ENCODE measurements at places on chromosomes 7 and 10.

DNA sequence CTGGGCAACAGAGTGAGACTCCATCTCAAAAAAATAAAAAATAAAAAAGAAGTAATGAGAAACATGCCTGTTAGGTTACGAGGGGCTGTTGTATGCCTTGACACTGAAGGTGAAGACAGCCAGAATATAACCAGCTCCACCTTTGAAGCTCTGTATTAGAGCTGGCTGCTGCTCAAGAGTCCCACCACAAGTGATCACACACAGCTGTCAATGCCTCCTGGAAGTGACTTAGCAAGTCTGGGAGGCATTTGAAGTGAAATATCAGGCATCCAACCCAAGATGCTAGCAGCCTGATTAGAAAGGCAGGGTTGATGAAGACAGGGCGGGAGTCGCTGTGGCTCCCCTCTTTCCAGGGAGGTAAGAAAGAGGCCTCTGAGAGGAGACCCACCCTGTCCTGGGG, 34.1 kb upstream of the INPP5F start:
- no peak for DNase-seq

- no peak for DNase-seq
These were observed 82.3 kb upstream of the GPR26 start for GRCh38 chr10:123583639-123584418.

- DNase-seq, result no peak
These were observed 31.5 kb downstream of the PIK3AP1 start for GRCh38 chr10:96688789-96689188.

DNA sequence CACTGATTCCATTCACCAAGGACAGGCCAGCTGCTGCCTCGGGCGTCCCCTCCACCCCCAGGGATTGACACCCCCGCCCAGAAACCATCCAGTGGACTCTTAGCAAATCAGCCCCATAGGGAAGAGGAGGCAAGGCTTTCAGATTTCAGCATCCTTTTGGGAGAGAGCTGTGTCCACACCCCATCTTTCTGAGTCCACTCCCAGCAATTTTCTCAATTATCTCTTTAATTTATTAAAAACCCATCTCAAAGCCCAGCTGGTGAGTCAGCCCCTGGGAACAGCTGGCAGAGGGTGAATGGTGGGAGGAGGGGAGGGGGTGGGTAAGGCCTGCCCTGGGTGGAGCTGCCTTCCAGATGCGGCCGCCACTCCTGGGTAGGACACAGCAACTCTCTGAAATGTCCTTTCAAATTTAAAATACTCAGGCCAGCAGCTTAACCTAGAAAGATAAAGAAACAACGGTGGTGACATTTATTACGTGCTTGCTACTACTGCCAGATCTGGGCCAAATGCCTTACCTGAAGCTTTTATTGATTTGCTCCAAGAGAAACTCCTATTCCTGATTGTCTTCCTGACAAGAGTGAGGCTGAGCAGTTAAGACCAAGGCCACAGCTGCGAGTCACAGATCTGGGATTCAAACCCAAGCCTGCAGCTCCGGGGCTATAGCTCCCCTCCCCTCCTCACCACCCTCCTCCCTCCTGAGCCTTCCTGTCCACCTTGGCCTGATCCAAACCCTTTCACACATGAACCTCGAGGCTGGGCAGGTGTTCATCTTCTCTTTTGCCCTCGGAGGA, 120.4 kb downstream of the RGS10 start:
- no peak for DNase-seq

DNA sequence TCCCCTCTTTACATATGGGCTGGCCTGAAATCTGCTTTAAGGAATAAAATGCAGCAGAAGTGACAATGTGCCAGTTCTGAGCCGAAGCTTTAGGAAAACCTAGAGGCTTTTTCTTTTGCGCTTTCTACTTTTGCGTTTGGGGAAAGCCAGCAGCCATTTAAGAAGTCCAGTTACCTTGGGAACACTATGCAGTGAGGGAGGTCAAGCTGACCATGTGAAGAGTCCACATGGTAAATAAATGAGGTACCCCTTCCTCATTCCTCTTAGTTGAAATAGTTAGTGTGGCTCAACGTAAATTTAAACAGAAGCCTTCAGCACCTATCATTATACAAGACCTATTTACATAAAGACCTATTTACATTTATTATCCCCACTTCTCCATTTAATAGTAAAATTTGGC, 78.5 kb downstream of the TFPI2 start:
- no peak for DNase-seq

GRCh38 chr7:47405921-47406800, 175.8 kb downstream of the TNS3 start:
- no peak for DNase-seq

GRCh38 chr7:26279405-26279804, 12.3 kb upstream of the SNX10 start:
- DNase-seq, result no peak

All from activated CD8-positive, alpha-beta memory T cell treated with anti-CD3 and anti-CD28 coated beads, Interleukin-2, amount 50 U/mL, for 4 hours (primary cell).